ENCODE measurements at places on chromosomes 16 and 17.

- no peak for DNase-seq
Measured at GRCh38 chr17:15485045-15485444, 17.6 kb upstream of the CDRT4 start.

DNA sequence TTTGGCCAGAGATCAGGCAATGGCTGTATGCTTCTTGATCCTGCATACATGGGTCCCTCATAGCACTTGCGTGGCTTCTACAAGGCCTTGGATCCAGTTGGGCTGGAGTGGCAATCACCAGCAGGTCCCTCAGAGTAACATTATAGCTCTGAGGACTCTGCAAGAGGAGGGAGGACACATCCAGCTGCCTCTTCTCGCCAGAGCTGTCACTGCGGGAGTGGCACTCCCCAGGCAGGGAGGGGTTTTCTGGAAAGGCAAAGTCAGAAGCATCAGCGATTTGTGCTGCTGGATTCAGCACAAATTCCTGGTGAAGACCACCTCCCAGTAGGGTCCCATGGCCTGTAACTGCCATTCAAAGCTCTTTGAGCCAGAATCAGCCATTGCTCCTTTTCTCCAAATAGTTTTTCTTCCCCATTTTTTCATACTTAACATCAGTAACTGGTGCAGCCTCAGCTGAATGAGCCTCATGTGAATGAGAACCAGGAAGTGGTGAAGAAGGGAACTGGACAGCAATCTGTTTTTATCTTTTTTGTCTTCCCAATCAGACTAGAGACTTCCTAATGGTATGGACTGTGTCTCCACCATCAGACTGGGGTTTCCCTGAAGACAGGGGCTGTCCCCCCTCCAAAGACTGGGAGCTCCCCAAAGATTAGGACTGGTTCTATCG lies 40.6 kb upstream of the HOXB13 start:
- DNase-seq: no peak

DNA sequence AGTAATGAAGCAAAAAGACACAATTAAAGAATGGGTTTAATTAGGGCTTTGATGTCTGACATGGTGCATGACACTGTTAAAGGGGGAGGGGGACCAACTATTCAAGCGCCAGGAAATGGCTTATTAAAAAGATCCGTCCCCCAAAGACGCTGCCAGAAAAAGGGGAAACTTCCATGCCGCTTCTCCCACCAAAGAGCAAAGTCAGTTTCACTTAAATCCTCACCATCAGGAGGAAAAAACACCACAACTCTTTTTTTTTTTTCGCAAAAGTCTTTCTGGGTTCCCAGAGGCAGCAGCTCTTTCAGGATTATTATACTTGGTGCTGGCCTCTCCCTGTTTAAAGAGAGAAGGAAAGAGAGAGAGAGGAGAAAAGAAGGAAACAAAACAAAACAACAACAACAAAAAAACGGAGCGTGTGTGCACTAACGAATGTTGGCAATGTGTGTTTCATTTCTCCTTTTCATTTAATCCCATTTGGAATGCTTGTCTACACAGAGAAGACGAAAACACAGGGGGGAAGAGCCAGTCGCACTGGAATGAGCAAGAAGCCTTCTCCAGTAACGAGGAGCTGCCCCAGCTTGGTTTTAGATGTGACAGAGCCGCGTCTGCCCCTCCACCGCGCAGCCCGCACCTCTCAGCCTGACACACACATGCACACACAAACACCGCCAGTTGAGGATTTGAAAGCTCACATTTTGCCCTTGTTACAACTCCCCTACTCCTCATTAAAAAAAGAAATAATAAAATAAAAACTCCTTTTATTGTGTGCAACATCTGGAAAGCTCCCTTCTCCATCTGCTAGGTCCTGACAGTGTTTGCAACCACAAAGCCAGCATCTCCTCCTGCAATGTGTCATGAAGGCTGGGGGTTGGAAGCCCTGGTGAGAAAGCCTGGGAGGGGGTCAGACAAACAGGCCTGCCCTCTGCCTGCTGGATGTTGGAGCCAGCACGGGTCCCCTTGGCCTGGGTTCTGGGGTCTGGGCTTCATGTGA lies 32.7 kb upstream of the AXIN2 start:
- no peak for DNase-seq

DNA sequence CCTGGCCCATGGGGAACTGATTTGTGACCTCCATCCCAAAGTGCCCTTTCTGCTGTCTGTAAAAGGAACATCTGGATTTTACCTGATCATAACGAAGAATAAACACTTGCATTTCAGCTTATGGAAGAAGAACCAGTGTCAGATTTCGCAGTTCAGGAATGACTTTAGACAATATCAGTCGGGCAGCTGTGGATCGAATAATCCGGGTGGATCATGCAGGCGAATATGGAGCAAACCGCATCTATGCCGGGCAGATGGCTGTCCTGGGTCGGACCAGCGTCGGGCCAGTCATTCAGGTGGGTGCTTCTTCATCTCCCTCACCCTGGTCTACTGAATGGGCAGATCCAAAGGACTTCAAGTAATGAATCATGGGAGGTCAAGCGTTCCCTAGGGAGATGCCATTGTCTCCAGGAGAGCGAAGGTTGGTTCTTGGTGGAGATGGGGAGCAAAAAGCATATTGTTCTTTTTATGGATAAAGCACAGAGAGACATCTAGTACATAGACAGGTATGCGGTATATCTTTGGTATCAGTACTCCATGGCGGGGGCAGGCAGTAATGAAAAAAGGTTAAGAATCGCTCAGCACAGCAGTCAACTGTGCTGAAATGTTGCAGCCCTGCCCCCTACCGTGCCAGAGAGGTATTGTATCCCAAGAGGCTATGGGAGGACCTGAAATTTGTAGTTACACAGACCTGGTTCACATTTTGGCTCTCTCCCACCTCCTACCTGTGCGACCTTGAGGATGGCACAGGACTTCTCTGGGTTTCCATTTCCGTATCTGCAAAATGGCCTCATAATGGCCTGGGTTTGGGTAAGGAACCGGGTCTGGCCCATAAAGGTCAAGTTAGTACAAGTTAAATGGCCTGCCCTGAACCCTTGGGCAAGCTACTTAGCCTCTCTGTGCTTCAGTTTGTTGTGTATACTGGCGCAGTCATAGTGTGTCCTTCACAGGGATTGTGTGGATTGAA lies 4.7 kb downstream of the COQ7 start:
- DNase-seq: peak; percentile 32

GRCh38 chr17:22142091-22142490 lies 449.8 kb downstream of the KCNJ18 start:
- DNase-seq: no peak

- DNase-seq: no peak
Measured at GRCh38 chr16:52422307-52422706, 124.6 kb downstream of the TOX3 start.

- no peak for DNase-seq
Measured at GRCh38 chr17:67385122-67385988, 8.3 kb downstream of the PITPNC1 start.

- no peak for DNase-seq
Measured at GRCh38 chr17:44188576-44189403, 2.0 kb downstream of the TMUB2 start.

GRCh38 chr16:71441348-71442050 lies 355 bp downstream of the TLE7 start:
- DNase-seq: no peak

GRCh38 chr17:49963626-49964302 lies 5.2 kb upstream of the DLX4 start:
- no peak for DNase-seq

Data from memory B cell (primary cell).